ENCODE measurements at places on chromosomes 7 and 10. TPM values are rescaled to one million over a fixed set of nuclear protein-coding genes. Genes with fewer than 3 reads are reported as not detected.

The NPFFR1 gene
- 1.5 TPM for polyA plus RNA-seq

The STOX1 gene
- 10.9 TPM for polyA plus RNA-seq

The EN2 gene
- 0.22 TPM for polyA plus RNA-seq

The ANKRD1 gene
- polyA plus RNA-seq, result 0.47 TPM

The RBM17 gene
- polyA plus RNA-seq, result 127 TPM

The GPRIN2 gene
- 9.9 TPM for polyA plus RNA-seq

The LIPK gene
- not detected for polyA plus RNA-seq

The ARF5 gene
- 293 TPM for polyA plus RNA-seq

The ZNF736 gene
- 15.5 TPM for polyA plus RNA-seq

The SCIN gene
- polyA plus RNA-seq, result 7.8 TPM

The ZNF22 gene
- 58.6 TPM for polyA plus RNA-seq

The LEP gene
- not detected for polyA plus RNA-seq

The GRM3 gene
- polyA plus RNA-seq, result 27.2 TPM

The TMEM236 gene
- polyA plus RNA-seq, result 0.27 TPM

The PNLIP gene
- 0.42 TPM for polyA plus RNA-seq

The KEL gene
- polyA plus RNA-seq, result 0.60 TPM

The IKZF1 gene
- 2.9 TPM for polyA plus RNA-seq

The HDAC9 gene
- polyA plus RNA-seq, result 30.9 TPM

The FBXO24 gene
- polyA plus RNA-seq, result 2.6 TPM

The AKR1E2 gene
- 7.8 TPM for polyA plus RNA-seq

The SH2D4B gene
- polyA plus RNA-seq, result 0.35 TPM

The RAB19 gene
- not detected for polyA plus RNA-seq

The ACBD5 gene
- 51.6 TPM for polyA plus RNA-seq

The NPM3 gene
- polyA plus RNA-seq, result 40.6 TPM

The CSGALNACT2 gene
- 20.1 TPM for polyA plus RNA-seq

All from spinal cord (tissue), 10 donors.